Keratinocyte (primary cell): ENCODE measurements at places on chromosomes 7 and 10. TPM values are rescaled to one million over a fixed set of nuclear protein-coding genes. Genes with fewer than 3 reads are reported as not detected.

GRCh38 chr10:10589540-10590303 is 427.9 kb upstream of the CELF2 start:
- H3K36me3 ChIP-seq: no peaks in the 10 kb centered on the region
- peaks cover 5% of the 10 kb centered on the region for H3K4me1 ChIP-seq
- H3K27ac ChIP-seq: no peak overlapping the region
- H3K4me3 ChIP-seq: no peak overlapping the region
- no peaks in the 10 kb centered on the region for H3K27me3 ChIP-seq

DNA sequence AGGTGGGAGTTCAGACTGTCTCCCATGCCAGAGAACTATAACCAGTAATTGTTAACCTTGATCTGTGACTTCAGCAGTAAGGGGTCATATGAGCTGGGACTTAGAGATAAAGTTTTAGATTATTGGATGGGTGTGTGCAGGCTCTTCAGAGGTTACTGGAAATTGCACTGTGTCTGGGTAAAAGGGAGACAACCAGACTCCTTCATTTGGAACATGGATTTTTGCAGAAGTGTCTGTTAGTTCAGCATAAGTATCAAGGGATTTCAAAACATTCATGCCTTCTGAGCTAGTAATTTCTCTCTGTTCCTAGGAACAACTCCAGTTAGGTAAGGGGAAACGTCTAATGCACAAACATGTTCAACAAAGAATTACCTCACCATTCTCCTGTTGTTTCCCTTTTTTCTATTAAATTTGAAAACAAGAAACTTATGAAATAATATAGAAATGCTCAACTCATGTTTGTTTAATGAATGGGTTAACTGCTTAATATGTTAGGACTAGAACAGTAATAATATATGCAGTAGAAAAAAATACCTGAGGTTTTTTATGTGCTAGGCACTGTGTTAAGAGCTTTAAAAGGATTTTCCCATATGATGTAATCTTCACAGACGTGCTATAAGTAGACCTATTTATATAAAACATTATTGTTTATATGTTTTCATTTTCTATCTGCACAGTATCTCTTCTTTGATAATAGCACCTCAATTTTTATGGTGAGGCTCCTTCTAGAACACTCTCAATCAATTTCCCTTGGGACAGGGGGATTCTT is 233.0 kb downstream of the CACNA2D1 start:
- H3K27ac ChIP-seq: no peak overlapping the region
- no peak overlapping the region for H3K4me3 ChIP-seq
- H3K27me3 ChIP-seq: no peaks in the 10 kb centered on the region
- no peaks in the 10 kb centered on the region for H3K4me1 ChIP-seq

FRMPD2 gene
- polyA plus RNA-seq: not detected in 3 replicates

DNA sequence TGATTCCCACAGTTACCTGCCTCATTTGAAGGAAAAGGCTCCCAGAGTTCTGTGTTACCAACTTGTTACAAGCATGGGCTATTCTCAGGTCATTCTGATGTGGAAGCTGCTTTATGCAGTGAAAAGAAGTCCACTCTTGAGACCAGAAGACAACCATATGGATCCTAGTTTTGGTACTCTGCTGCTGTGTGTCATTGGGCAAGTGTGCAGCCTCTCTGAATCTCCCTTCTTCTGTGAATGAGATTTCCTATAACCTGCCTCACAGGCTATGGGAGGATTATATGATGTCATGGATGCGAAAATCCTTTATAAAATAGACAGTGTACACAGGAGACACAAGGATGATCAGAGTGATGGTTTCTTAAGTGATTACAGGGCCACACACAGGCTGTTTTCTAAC is 166.1 kb downstream of the ARID5B start:
- H3K27me3 ChIP-seq: no peaks in the 10 kb centered on the region
- H3K36me3 ChIP-seq: peaks cover 7% of the 10 kb centered on the region
- H3K27ac ChIP-seq: no peak overlapping the region
- H3K4me1 ChIP-seq: peaks cover 11% of the 10 kb centered on the region
- no peak overlapping the region for H3K4me3 ChIP-seq

DNA sequence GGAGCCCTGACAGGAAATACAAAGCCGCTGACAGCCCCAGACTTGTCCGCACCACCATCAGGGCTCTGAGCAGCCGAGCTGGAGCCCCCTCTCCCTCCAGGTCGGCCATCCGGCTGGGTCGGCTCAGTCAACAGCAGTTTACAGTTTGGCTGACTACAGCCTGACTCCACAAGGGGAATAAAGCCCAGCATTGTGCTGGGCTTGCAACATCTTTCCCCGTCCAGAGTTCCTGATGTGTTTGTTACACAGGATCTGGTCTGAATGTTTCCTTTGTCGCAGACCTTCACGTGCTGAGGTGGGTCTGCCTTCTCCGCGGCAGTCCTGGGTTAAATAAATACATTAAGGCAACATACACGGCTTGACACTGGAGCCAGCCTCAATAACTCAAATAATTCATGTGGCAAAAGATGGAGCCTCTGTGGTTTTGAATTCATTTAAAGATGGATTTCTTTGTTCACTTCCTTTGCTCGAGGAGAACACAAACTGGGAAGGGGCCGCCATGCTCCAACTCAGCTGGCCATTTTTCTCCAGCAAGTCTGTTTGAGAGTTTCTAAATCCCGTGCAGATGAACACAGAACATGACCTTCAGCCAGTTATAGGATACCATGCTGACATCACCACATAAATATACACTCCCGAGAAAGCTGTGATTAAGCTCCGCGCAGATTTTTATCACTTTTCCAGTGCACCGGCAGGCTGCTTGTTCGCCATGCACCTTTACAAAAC is 192.1 kb downstream of the WDR11 start:
- no peaks in the 10 kb centered on the region for H3K4me1 ChIP-seq
- no peak for DNase-seq
- no peaks in the 10 kb centered on the region for H3K27me3 ChIP-seq
- no peak overlapping the region for H3K4me3 ChIP-seq

DNA sequence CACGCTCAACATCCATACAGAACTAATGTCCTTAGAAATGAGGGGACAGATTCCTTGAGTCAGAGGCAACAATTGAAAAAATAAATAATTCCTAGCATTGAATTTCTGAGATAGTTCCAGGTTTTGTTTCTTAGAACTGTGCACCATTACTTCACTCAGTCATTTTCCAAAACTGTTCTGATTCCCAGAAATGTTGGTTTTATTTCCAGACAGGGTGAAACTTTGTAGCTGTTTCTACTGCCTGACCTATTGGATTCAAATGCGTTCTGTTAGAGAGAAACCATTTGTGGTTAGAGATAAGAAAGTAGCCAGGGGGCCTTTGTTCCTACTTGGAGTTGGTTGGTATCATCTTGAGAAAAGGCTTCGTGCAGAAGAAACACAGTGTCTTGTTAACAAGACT is 8.1 kb upstream of the DEPP1 start:
- no peaks in the 10 kb centered on the region for H3K36me3 ChIP-seq
- H3K27ac ChIP-seq: no peak overlapping the region
- no peak overlapping the region for H3K4me3 ChIP-seq
- no peak for DNase-seq
- peaks cover 6% of the 10 kb centered on the region for H3K4me1 ChIP-seq
